ENCODE measurements at places on chromosomes 12 and 14. TPM values are rescaled to one million over a fixed set of nuclear protein-coding genes. Genes with fewer than 3 reads are reported as not detected.

PTCSC3 gene
- total RNA-seq: not detected

GRCh38 chr12:11884706-11885105 is 186.0 kb upstream of the BCL2L14 start:
- DNase-seq: peak; percentile 87

- peak; percentile 76 for DNase-seq
Measured at GRCh38 chr14:54435500-54435981, 5.6 kb downstream of the CNIH1 start.

DNA sequence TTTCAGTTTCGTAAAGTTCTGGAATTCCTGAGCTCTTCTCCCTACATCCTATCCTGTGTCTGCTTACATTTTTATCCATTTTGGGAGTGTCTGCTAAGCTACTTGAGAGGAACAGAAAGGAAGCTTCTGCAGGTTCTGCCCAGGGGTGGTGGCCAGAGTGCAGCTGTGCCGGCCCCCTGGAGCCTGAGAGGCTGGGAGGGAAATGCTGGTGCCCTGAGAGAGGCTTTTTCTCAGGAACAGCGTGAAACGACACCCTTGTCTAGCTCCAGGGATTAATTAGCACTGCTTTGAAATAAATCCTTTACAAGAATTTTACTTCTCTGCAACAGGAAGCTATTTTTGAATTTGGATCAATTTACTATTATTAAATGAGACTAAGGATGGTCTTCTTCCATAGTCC is 165.4 kb downstream of the SLC15A5 start:
- no peak for DNase-seq
